ENCODE measurements at places on chromosomes 4 and X. TPM values are rescaled to one million over a fixed set of nuclear protein-coding genes. Genes with fewer than 3 reads are reported as not detected.

The ART3 gene
- not detected for total RNA-seq

The TTC29 gene
- not detected for total RNA-seq

The GABRB1 gene
- total RNA-seq = not detected

The BEX1 gene
- total RNA-seq = 73.0 TPM

The SLC7A11 gene
- 67.2 TPM for total RNA-seq

The TBC1D9 gene
- total RNA-seq = 14.4 TPM

DNA sequence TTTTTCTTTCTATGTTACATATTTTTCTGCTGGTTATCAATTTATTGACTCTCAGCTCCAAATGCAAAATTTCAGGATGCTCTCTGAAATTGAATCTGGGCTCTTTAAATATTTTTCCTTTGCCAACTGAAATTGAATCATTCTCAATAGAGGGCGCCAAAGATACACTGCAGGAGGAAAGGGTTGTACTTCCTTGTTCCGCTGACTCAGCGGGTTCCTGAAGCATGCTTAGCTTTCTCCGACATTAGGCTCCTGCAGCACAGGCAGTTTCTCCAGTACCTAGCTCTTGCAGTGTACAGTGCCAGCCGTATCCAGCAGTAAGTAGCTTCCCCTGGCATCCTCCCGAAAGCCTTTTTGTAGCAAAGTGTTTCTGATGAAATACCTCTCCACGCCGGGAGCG lies 28.8 kb upstream of the CFAP47 start:
- DNase-seq = peak; percentile 42

DNA sequence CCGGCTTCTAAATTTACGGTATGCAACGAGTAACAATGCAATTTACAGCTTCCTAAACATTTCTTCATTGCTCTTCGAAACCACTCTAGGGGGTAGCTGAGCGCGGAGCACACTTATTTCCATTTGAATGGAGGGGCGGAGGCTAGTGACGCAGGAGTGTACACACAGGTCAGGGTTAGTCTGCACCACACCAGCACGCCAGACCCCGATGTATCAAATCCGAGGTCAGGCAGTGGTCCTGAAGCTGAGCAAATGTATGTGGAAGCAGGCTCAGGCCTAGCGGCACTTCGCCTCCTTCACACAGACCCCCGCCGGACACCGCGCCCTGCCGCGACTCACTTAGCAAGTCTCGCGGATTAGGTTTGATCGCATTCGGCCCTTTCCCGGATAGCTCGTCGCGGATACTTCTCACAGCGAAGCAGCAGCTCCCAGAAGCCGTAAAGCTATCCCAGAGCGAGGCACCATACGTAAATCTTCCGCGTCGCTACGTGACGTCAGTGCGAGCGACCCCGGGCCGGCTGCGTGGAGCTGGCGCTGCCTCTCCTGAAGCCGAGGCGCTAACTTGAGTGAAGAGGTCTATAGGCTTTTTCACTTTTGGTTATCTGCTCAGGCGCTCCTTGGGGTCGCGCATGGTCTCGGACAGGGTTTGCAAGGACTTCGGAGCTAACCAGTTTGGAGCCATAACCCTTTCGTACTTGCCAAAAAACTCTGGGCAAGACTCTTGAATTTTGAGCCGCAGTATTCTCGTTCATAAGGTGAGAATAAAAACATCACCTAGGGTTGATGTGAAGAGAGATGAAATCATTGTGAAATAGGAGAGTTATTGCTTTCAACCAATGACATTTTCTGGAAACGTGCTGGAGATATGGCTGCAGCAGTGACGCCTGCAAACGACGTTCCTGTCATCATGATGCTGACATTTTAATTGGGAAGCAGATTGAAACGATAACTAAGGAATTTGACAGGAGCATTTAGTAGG lies at the start of gene AASDH:
TSS of gene AASDH (minus strand) at position 469 of the 979 bp plus-strand sequence. CDS start 3,192 bp downstream, outside the sequence.
- DNase-seq = peak; percentile 96

- no peak for DNase-seq
Observed at GRCh38 chrX:28099166-28099565, 117.9 kb upstream of the DCAF8L1 start.

GRCh38 chr4:73860181-73860580 lies 7.1 kb downstream of the PF4V1 start:
- DNase-seq = no peak

- peak; percentile 83 for DNase-seq
Observed at GRCh38 chr4:122921971-122922876, at the start of gene NUDT6. NUDT6 (minus strand) TSS chr4:122922597; CDS start chr4:122922572, 25 bp downstream.

- no peak for DNase-seq
Observed at GRCh38 chr4:89296399-89296798, 11.2 kb downstream of the GPRIN3 start.

DNA sequence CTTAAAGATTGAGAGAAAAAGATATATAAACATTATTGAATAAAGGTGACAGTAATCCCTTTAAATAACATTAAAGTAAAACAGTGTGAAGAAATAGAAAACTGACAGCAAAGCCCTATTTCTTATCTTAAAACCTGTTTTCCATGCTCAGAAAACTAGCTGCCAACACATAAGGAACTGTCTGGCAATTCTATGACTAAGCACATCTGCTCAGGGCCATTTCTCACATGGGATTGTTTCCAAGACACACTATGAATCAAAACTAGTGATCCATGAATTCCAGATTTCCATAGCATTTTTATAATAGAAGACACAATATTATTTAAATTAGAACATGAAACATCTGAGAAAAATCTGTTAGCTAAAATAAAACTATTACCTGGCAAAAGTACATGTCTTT lies 113.4 kb downstream of the SCLT1 start:
- DNase-seq = peak; percentile 90

- no peak for DNase-seq
Observed at GRCh38 chrX:7654316-7654715, 188.7 kb upstream of the VCX start.

GRCh38 chrX:136271300-136271699 lies 20.1 kb upstream of the MAP7D3 start:
- DNase-seq = no peak

DNA sequence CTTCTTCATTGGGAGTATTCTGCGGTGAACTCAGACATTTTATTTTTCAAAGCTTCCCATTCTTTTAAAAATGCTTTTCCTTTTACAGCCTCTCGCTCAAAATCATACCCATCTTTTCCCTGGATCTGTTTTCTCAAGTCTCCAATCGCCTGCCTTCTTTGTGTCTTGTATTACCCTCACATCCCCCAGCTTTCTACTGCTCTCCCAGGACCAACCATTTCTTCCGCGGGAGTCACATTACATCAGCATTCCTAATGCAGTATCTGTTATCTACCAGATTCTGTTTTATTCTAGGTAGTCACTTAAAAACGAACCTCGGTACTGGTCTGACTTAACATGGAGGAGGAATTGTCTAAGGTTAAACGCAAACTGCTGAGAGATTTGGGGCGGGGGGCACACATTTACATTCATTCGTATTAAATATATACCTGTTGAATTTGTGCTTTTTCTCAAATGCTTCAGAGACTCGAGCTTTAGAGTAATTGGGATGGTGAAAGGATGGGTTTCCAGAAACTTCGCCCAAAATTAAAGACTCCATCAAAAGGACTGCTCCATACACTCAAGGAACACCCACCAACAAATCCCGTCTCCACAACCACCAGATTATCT lies 493 bp upstream of the UCHL1 start:
- DNase-seq = peak; percentile 36

DNA sequence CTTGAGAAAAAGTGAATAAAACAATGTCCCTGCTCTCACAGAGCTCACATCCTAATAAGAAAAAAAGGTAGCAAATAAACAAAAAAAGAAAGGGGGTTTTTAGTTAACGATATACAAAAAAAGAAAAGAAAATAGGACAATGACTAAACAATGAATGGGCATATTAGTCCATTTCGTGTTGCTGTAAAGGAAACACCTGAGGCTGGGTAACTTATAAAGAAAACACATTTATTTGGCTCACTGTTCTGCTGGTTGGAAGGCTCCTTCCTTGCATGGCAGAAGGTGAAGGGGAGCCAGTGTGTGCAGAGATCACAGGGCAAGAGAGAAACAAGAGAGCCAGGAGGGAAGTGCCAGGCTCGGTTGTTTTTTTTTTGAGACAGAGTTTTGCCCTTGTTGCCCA lies 4.7 kb upstream of the KLF3 start:
- DNase-seq = no peak

DNA sequence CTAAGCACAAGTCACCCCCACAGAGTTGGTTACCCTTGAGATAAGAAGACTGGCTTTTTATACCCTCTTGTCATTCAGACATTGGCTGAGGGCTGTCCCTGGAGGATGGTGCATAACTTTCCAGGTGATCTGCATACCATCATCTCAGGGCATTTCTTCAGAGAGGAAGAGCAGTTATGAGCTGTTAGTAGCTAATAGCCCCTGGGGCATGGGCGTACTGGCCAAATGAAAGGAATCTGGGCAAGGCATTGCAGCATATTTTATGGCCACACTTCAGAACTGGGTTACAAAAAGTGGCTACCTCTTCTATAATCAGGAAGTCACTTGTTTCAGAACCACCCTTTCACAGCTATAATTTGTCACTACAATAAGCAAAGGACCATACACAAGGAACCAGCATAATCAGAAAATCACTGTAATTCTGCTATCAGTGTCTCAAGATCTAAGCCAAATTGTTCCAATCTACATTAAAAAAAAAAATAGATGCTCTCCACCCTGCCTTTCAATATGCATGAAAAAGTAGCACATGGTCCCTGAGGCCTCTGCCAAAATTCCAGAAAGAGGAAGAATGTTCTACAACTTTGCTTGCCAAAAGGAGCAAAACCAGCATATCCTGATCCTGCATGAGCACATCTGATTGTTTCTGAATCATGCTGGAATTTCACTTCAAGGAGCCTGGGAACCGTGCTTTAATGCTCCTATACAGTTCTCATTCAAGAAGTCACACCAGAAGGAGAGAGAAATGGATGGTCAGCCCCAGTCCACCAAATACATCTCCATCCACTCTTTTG lies 92.0 kb downstream of the TMEM144 start:
- peak; percentile 82 for DNase-seq

DNA sequence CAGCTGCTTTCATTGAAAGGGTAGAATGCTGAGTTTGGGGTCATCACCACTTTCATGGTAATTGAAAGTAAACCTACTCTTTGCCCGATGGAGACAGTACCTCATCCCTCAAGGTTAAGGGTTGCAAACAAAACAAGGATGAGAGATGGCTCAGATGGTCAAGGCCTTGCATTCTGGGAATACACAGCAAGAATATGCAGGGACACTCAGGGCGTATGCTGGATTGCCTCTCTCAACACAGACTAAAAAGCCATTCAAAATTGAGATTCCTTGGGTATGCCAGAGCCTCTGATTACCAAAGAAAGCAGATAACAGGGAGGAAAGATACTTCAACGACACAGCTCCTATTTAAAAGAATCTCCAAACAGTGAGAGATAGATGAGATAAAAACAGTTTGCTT lies 310.4 kb downstream of the ARAP2 start:
- DNase-seq = no peak

Data from GM23248 (cell line).